ENCODE measurements at places on chromosomes 16 and 17. TPM values are rescaled to one million over a fixed set of nuclear protein-coding genes. Genes with fewer than 3 reads are reported as not detected.

- H3K4me3 ChIP-seq: no peak overlapping the region
- DNase-seq: no peak
- no peaks in the 10 kb centered on the region for H3K36me3 ChIP-seq
- no peak overlapping the region for H3K27ac ChIP-seq
These were observed 266.7 kb downstream of the ENGASE start for GRCh38 chr17:79341222-79341780.

The C1QL1 gene
- 2.9 TPM for total RNA-seq

The KRTAP3-2 gene
- total RNA-seq: not detected

The ATP1B2 gene
- 1.3 TPM for total RNA-seq
